ENCODE measurements at places on chromosomes 13 and 19. TPM values are rescaled to one million over a fixed set of nuclear protein-coding genes. Genes with fewer than 3 reads are reported as not detected.

OR7A5 gene
- total RNA-seq = not detected

GRCh38 chr13:95260031-95260525 is 41.2 kb downstream of the ABCC4 start:
- no peaks in the 10 kb centered on the region for H3K36me3 ChIP-seq
- H3K27ac ChIP-seq = no peak overlapping the region
- H3K4me1 ChIP-seq = peaks cover 19% of the 10 kb centered on the region
- DNase-seq = no peak

DNA sequence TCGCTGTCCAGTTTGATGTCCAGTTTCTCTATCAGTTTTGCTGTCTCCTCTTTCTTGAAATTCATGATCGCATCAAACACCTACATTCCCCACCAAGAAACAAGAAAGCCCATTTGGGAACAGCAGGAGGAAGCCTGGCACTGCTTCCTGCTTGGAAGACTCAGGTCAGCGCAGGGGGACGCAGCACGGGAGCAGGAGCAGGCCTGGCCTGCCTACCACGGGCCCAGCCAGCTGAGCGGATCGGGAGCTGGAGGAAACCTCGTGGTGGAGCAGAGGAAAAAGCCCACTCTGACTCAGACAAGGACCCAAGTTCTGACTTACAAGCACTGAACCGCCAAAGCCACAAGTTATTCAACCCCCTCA is 3.9 kb downstream of the EEF2 start:
- peaks cover 17% of the 10 kb centered on the region for H3K4me1 ChIP-seq
- no peak for DNase-seq
- H3K27me3 ChIP-seq = no peaks in the 10 kb centered on the region
- peaks cover 81% of the 10 kb centered on the region for H3K36me3 ChIP-seq
- no peak overlapping the region for H3K4me3 ChIP-seq

DNA sequence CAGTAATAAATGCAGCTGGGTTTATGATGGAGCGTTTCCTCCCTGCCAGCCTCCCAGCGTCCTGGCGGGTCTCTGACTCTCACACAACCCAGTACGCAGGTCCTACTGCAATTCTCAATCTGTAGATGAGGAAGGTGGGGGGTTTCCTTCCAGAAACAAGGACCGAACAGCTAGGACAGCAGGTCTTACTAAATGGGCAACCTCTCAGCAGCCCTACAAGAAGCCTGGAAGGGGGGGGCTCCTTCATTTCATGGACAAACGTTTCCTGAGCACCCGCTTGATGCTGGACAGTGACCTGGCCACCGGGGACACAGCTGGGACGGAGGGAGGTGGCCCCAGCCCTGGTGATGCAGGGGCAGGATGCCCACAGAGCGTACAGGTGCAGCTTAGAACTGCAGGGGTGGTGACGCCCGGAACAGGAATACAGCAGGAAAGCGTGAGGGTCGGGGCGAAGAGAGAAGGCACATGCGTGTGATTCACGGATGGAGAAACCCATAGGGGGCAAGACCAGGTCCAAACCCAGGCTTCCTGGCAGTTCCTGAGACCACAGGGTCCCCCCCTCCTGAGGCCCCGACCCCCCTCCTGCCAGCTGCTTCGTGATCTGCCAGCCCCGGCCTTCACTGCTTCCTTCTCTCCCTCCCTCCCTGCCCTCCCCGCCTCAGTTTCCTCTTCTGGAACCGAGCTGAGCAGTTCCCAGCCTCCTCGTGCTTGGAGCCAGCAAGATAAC is 732 bp upstream of the C2CD4C start:
- no peak for DNase-seq
- H3K4me1 ChIP-seq = no peaks in the 10 kb centered on the region
- peak overlapping the region; percentile 39 for H3K4me3 ChIP-seq
- no peaks in the 10 kb centered on the region for H3K36me3 ChIP-seq

DNA sequence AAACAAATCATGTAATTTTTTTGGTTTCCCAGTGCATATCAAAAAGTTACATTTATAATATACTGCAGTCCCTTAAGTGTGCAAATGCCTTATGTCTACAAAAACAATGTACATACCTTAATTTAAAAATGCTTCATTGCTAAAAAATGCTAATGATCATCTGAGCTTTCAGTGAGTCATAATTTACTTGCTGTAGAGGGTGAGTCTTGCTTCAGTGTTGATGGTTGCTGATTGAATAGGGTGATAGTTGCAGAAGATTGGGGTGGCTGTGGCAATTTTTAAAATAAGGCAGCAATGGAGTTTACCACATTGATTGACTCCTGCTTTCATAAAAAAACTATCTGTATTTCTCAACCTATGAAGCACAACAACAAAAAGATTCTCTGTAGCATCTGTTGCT is 613.9 kb downstream of the TBC1D4 start:
- H3K27ac ChIP-seq = peak overlapping the region; percentile 73
- peak; percentile 43 for DNase-seq
- H3K36me3 ChIP-seq = peaks cover 11% of the 10 kb centered on the region
- no peaks in the 10 kb centered on the region for H3K27me3 ChIP-seq
- peaks cover 43% of the 10 kb centered on the region for H3K4me1 ChIP-seq

DNA sequence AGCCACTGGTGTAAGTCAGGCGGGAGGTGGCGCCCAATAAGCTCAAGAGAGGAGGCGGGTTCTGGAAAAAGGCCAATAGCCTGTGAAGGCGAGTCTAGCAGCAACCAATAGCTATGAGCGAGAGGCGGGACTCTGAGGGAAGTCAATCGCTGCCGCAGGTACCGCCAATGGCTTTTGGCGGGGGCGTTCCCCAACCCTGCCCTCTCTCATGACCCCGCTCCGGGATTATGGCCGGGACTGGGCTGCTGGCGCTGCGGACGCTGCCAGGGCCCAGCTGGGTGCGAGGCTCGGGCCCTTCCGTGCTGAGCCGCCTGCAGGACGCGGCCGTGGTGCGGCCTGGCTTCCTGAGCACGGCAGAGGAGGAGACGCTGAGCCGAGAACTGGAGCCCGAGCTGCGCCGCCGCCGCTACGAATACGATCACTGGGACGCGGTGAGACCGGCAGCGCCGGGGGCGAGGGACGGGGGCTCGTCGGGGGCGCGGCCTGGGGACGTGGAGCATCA is at the start of gene ALKBH7:
ALKBH7 (plus strand) TSS at position 201 of the 502 bp plus-strand sequence; CDS start at position 228, 27 bp downstream.
- H3K4me3 ChIP-seq = peak within 1 kb of the TSS; percentile 79
- peaks cover 10% of the 10 kb centered on the region for H3K36me3 ChIP-seq
- no peaks in the 10 kb centered on the region for H3K27me3 ChIP-seq
- peak within 1 kb of the TSS; percentile 64 for H3K27ac ChIP-seq
- peaks cover 9% of the 10 kb centered on the region for H3K4me1 ChIP-seq
- DNase-seq = peak; percentile 100

Data from PC-3 (cell line).